ENCODE measurements at places on chromosomes 6 and 20.

GRCh38 chr6:1616701-1617463 lies 7.2 kb downstream of the FOXC1 start:
- no peak for DNase-seq

- DNase-seq, result no peak
These were observed 21.9 kb downstream of the ZBTB46 start for GRCh38 chr20:63808964-63809674.

DNA sequence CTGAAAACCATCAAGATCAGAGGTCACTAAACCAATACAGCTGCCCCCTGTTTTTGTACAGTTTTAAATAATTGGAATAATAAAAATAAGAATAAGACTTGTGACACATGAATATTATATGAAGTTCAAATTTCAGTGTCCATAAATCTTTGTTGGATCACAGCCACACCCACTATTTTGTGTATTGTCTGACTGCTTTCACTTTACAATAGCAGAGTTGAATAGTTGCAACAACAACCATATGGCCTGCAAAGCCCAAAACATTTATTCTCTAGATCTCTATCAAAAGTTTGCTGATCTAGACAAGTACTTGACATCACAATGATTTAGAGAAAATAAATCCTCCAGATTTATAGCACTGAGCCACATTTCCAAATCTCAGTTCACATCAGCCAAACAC lies 73.6 kb downstream of the SPTLC3 start:
- no peak for DNase-seq

GRCh38 chr6:154229786-154230185 lies 126.8 kb downstream of the IPCEF1 start:
- DNase-seq, result peak; percentile 57

DNA sequence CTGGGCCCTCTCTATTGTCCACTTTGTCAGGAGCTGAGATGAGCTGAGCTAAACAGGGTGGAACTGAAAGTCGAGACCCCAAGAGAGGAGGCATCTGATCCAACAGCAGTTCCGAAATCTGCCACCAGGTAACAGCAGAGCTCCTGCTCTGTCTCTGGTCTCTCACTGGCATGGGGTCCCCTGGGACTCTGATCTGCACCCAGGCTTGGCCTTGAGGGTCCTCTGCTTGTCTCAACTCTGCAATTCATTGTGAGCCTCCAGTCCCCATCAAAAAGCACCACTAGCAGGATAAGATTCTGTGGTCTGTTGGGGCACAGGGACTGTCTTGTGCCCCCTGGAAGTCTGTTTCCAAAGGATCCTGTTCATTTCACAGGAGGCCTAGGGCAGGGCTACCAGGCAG lies 62.5 kb upstream of the TOP1 start:
- DNase-seq, result no peak

GRCh38 chr20:45578231-45578630 lies 853 bp downstream of the WFDC8 start:
- DNase-seq, result no peak

DNA sequence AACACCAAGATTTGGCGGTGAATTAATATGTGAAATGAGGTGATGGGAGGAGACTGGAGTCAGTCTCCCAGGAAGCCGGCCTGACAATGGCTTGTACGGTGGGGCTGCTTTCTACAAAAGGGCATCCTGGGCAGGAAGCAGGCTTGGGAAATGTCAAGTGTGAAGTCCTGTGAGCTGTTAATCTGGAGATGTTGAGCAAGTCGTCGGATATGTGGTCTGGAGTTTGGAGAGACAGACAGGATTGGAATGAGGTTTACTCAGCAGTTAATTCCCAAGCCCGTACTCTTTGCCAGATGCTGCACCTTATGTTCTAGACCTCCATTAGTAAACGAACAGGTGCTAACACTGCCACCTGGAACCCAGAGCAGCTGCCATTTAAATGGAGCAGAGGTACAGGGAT lies 107.7 kb upstream of the FOXC1 start:
- no peak for DNase-seq

- no peak for DNase-seq
These were observed 32.4 kb downstream of the CHRNA4 start for GRCh38 chr20:63328718-63329275.
